ENCODE measurements at places on chromosomes 2 and 18.
A peak's percentile ranks its signal among the peaks of the same experiment; 100 is the strongest.

- DNase-seq = no peak
These were observed 1599.3 kb upstream of the PIK3C3 start for GRCh38 chr18:40355726-40356125.

- no peak for DNase-seq
These were observed 228.1 kb upstream of the PXDN start for GRCh38 chr2:1972422-1972821.

- DNase-seq = no peak
These were observed 142.8 kb downstream of the TMEM17 start for GRCh38 chr2:62363166-62363565.

- DNase-seq = no peak
These were observed 246.3 kb upstream of the NRP2 start for GRCh38 chr2:205435970-205436369.

DNA sequence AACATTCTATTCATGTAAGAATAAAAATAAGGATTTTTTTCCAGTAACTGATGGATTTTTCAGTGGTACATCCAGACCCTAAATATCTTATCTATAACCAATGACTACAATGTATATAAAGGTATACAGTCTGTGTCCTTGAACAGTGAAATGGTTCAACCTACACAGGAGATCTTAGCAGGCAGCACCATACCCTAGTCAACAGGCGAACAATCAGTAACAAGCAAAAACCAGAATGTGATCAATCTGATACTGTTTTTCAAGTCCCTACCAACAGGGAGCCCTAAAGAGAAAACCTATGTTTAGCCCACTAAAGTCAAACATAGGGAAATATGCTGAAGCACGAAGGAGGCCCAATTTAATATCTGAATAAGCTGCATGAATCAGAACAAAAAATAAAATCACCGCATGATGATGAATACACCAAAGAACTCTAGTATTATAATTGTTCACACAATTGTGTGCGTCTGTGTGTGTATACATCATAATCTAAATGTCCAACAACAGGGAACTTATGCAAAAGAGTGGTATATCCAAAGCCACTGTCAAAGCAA lies 26.0 kb downstream of the PTPN2 start:
- no peak for DNase-seq

- DNase-seq = no peak
These were observed 157.8 kb downstream of the CYRIA start for GRCh38 chr2:16507655-16508489.

DNA sequence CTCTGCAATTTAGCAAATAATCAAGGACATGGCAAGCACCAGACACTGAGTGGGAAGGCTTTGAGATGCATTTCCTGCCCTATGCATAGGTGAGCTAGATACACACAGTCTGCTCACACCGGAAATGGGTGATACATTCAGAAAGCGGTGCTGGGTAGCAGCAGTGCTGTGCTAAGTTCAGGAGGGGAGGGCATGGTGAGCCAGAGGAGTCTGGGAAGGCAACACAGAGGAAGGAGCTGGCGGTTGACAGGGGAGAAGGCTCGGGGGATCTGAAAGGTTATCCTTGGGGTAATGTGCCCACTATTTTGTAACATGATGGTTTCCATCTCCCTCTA lies 57.4 kb upstream of the EPAS1 start:
- DNase-seq = no peak

- no peak for DNase-seq
These were observed 91.4 kb downstream of the ACSL3 start for GRCh38 chr2:222952204-222952603.

DNA sequence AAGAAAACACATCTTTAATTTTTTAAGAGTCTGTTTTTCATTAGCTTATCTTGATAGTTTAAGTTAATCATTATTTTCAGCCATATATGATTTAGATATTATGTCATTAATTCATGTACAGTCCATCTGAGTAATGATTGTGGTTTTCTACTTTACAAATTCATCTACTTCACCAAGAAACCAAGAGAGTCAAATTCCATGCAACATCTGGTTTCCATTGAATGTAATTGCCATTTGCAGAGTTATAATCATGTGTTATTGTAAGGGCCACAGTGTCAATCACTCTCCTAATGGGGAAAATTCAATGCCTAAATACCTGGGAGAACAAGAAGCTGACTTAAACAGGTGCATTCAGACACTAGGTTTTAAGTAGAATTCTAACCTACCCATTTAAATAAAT lies 217.2 kb upstream of the OSR1 start:
- no peak for DNase-seq

GRCh38 chr18:78787751-78788150 lies 191.9 kb upstream of the SALL3 start:
- DNase-seq = no peak

- DNase-seq = peak; percentile 57
These were observed 56.7 kb upstream of the MSTN start for GRCh38 chr2:190119257-190119656.

DNA sequence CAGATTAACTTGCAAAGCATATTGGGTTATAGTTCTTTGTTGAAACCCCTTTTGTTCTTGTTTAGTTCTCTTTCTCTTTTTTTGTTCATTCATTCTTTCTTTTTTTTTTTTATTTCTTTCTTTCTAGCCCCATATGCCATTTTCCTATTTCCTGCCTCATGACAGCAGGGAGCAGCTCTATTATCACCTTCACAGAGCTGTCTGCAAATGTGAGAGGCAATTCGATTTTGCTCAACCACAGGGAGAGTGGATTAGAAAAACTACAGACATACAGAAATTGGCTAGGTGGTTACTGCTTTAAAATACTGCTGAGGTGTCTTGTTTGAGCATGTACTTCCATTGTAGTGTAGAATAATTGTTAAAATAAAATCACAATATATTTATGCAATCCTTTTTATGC lies 44.2 kb upstream of the TBR1 start:
- no peak for DNase-seq

All from naive B cell (primary cell).